ENCODE measurements at places on chromosomes 5 and 9.

GRCh38 chr9:92770360-92770995, 5.8 kb upstream of the BICD2 start:
- no peak for DNase-seq

DNA sequence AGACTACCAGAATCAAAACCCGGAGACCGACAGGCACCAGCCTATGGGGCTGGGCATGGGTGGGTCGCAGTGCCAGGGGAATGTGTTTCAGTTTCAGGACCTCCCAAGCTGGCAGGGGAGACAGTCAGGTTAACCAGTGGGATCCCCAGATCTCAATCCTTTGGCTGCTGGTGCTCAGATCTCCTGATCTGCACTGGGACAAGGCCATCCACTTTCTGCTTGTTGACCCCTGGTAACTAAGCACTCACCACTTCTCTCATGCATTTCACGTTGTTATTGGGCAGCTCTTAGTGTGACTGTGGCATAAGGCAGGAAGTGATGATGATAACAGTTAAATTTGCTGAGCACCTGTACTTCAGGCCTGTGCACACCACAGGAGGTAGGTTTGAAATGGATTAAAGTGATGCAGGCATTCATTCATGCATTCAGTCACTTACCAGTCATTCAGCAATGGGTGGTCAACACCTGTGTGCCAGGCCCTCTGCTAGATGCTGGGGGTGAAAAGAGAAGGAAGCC, 42.1 kb upstream of the STXBP1 start:
- no peak for DNase-seq

GRCh38 chr9:75149841-75150241, 61.5 kb downstream of the OSTF1 start:
- DNase-seq, result no peak

DNA sequence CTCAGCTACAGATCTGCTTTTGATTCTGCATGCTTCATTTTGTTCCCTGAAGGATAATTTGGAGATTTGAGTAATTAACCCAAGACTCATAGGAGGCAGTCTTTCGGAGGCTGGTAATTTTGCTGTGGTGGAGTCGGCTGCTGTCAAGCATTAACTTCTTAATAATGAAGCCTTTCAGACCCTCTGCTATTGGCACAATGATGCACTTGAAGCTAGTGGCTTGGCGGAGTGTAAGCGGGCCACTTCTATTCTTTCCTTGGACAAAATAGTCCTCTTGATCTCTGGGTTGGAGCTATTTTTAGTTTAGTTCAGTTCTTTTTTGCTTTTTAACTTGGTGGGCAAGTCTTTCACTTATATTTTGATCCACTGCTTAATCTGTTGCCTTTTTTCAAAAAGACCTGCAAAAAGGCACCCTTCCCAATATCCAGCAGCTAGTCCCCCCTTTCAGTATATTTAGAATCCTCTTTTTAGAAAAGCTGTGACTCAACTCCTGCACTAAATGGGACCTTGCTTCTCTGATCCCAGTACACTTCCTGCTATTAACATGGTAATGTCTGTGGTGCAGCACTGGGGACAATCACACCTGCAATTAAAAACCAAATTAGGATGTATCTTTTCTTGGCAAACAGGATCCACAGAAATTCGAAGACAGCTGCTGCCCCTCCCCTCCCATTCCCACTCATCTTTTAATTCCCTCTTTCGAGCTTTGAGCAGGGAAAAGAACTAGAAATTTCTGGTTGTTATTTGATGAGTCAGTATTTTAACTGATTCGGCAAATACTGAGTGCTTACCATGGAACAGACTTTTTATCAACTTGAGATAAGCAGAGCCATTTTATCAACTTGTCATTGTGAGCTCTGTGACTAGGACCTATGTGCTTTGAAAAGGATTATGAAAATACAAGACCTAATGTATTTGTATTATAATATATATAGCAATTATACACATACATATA, 169.4 kb upstream of the ANKRD55 start:
- DNase-seq, result peak; percentile 42

GRCh38 chr5:106189121-106189809, 1481.5 kb downstream of the EFNA5 start:
- no peak for DNase-seq

DNA sequence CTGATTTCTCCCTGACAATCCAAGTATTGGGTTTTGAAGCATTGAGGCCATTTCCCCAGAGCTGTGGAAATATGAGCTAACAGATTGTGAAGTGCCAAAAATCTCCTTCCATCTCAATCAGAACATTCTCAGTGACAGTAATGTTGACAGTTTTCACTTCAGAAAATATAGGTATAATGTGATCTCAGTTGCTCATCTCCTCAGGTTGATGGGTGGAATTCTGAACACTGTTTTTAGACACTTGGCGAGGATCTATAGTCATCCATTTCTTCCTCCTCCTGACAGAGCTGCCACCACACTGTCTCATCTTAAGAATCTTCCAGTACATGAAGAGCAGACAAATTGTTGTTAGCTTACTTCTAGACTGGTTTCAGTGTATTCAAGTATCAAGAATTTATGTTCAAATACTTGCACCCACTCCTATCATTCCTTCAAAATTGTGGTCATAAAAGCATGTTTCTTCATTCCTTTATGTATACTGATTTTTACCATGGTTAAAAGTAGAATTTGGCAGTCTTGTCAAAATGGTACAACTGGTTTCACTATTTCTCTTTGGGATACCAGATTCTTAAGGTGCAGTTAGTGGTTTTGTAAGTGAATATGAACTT, 199.7 kb upstream of the TLE4 start:
- DNase-seq, result no peak

- DNase-seq, result no peak
These were observed 4.4 kb upstream of the DIAPH1 start for GRCh38 chr5:141623186-141623585.

DNA sequence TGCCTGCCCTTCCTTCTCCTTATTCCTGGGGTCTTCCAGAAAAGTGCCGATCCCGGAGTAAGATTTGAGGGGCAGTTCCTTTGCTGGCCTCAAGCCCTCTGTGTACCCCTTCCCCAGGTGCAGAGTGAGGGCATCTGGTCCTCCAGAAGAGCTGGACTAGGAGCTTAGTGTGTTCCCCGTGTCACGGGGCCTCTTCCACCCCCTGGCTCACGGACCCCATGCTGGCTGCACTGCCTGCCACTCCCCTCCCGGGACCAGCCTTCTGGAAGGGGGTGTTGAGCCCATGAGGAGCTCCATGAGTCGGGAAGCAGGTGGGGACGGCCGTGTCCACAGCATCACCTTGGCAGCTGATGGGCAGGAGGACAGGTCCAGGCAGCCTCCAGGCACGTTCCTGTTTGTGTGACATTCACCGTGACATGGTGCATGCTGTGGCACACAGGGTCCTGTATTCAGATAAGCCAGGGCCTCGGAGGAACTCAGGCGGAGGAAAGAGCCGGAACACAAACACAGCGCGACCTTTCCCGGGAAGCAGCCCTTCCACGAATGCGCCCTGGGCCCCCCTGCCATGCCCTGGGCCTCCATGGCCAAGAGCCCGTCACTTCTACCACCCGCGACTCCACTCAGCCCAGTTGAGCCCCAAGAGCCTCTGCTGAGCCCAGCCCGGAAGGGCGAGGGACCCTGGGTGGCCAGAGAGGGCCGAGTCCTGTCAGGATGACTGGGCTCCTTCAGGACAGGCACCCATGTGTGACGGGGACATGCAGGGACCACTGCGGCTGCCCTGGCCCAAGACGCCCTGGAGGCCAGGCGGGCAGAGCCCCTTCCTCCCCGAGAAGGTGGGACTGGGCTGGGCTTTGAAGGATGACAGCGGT, 5.9 kb upstream of the LCN1 start:
- DNase-seq, result no peak

GRCh38 chr9:93496285-93496684, 42.9 kb upstream of the FAM120AOS start:
- DNase-seq, result no peak

GRCh38 chr5:166486348-166486747, 1805.1 kb upstream of the WWC1 start:
- no peak for DNase-seq

DNA sequence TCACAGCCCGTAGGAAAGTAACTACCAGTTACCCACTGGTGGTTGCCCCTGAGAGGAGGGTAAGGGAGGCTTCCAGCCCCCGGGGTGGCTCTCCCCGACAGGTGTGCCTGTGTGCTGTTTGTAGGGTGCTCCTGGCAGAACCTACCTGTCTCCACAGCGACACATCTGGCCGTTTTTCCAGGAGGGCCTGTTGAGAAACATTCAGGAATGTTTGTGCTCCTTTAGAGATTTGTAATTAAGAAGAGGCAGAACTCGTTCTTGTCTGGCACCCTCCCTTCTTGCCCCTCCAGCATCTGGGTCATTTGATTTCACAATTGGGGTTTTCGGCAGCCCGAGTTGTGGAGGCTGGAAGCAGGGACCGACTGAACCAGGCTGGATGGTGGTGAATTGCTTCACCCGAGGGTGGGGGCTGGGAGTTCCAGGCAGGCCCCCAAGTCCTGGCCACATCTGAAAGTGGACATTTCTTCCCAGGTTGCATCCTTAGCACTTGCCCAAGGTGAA, 74.2 kb downstream of the WWC1 start:
- DNase-seq, result peak; percentile 30

DNA sequence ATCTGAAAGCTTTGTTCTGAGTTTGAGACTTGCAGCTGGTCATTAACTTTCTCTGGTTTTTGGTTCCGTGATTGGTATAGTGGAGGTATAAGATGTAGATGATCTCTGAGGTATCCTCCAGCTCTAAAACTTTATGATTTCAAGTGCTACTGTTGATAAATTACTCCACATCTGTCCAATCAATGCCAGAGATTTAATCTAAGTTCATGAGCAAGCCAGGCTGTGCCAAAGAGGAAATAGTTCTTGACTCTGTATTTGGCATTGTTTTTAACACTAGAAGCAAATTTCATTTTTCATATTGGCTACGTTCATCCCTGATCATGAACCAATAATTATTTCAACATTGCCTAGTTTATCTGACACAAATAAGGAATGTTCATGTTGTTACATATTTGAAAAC, 28.5 kb upstream of the CHD1 start:
- DNase-seq, result no peak

DNA sequence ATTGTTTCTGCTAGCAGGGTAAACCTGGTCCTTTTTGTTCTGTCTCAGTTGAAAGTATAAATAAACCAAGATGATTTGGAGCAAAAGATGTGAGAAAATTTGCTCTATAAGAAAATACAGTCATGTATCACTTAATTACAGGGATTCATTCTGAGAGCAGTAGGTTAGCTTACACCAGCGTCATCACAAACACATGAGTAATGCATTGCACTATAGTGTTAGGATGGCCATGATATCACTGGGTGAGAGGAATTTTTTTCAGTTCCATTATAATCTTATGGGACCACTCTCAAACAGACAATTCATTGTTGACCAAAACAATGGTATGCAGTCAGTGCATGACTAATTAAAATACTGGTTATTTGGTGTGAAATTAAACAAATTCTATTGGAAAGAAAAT, 430.9 kb downstream of the CHSY3 start:
- no peak for DNase-seq

- no peak for DNase-seq
These were observed 137.6 kb downstream of the MRPL36 start for GRCh38 chr5:1661831-1662558.

DNA sequence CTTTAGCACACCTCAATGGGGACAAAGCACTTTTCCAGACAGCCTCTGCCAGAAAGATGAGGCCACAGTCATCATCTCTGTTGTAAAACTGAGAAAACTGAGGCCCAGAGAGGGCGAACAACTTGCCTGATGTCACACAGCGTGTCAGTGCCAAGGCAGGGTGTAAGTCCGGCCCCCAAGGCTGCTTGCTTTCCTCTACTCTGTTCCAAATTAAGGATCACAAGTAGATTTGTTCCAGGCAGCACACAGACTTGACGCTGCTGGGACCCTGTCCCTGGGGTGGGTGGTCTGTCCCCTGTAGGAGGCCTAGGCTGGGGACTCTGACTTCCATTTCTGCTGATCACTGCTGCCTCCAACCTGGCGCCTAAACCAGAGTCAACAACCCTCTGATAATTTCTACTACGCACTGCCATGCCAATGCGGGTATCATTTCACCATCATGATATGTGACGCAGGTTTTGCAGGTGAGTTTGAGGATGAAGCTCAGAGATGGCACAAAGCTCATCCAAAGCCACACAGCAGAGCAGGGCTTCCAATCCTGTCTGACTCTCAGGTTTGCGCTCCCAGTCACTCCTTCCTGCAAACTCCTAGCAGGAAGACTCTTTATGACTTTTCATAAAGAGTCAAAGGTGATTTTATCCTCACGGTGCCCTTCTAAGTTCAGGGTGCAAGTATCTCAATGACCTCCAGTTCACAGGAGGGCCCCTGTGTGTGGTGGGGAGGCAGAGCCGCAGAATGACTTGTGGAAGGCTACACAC, 13.5 kb upstream of the RALGDS start:
- DNase-seq, result no peak

GRCh38 chr5:141821430-141821925, 56.7 kb downstream of the PCDH1 start:
- DNase-seq, result peak; percentile 62

GRCh38 chr9:136080716-136081112, 14.4 kb downstream of the NACC2 start:
- no peak for DNase-seq

GRCh38 chr9:88388886-88389605, 802 bp downstream of the SPIN1 start:
- peak; percentile 93 for DNase-seq

Measured in eye (tissue), 1 donor.